Effector memory CD8-positive, alpha-beta T cell (primary cell): ENCODE measurements at places on chromosomes 3 and 15.
A peak's percentile ranks its signal among the peaks of the same experiment; 100 is the strongest.

GRCh38 chr15:38021259-38021658, 86.8 kb downstream of the TMCO5A start:
- no peak for DNase-seq
- no peaks in the 10 kb centered on the region for H3K4me1 ChIP-seq
- H3K36me3 ChIP-seq = no peaks in the 10 kb centered on the region
- peaks cover 1% of the 10 kb centered on the region for H3K27me3 ChIP-seq
- H3K27ac ChIP-seq = no peak overlapping the region

DNA sequence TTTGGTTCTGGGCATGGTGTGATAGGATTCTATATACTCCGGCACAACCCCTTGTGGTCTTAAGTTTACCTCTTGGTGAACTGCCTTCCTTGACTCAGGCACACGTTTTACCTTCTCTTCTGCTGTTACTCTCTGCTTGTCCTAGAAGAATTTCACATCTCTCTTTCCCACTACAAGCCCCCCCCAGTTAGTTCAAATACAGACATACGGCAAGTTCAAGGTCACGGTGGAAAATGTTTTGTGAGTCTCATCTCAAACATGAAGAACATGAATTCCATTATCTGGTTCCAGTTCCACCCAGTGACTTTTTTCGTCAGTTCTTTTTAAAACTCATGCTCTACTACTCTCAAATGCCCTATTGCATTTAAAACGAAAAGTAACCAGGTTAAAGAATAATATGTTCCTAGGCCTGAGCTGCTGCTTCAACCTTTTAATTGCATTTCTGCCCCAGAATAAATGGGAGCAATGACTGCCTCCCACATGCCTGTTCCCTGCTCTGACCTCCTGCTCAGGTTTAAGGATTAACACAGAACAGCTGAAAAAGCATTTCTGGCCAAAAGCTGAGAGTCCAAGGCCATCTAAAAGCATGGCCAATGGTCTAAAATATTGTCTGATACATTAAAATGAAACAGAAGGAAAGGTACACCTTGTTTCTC, 132.8 kb downstream of the OSBPL10 start:
- H3K4me3 ChIP-seq = no peak overlapping the region
- H3K27ac ChIP-seq = no peak overlapping the region
- no peak for DNase-seq
- H3K36me3 ChIP-seq = no peaks in the 10 kb centered on the region

DNA sequence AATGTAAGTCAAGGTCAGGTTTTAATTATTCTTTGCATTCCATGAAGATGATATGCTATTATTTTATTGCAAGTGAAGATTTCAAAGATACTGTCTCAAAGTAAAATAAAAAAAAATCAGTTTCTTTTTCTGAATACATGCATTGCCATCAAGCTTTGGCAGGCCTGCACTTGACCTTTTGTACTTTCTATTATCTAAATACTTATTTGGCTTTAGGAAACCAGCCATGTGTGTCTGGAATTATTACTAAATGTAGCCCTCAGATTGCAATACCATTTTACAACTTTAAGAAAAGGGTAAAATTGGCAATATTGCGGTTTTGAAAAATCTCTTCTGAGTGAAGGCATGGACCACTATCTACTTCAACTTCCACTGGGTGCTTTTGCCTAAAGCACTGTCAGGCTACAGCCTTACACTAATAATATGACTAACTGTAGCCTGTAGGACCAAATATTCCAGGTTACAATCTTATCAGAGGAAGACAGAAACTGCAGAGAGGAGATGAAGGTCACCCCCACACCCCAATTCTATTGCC, 349.4 kb upstream of the DCBLD2 start:
- H3K36me3 ChIP-seq = no peaks in the 10 kb centered on the region
- H3K4me3 ChIP-seq = no peak overlapping the region
- H3K27ac ChIP-seq = no peak overlapping the region

GRCh38 chr3:49351521-49352011, 6.6 kb downstream of the GPX1 start:
- H3K27me3 ChIP-seq = no peaks in the 10 kb centered on the region
- no peak overlapping the region for H3K27ac ChIP-seq
- DNase-seq = no peak

GRCh38 chr3:122602011-122602710, 24.7 kb downstream of the PARP15 start:
- H3K36me3 ChIP-seq = no peaks in the 10 kb centered on the region
- peak overlapping the region; percentile 19 for H3K27ac ChIP-seq
- peaks cover 15% of the 10 kb centered on the region for H3K4me1 ChIP-seq

- no peaks in the 10 kb centered on the region for H3K4me1 ChIP-seq
- no peak overlapping the region for H3K4me3 ChIP-seq
- DNase-seq = no peak
- no peaks in the 10 kb centered on the region for H3K36me3 ChIP-seq
- H3K27ac ChIP-seq = peak overlapping the region; percentile 6
These were observed 81.3 kb downstream of the SMAD6 start for GRCh38 chr15:66783314-66783713.

GRCh38 chr15:67225336-67225735, 29.1 kb downstream of the AAGAB start:
- no peak overlapping the region for H3K4me3 ChIP-seq
- no peak for DNase-seq
- H3K4me1 ChIP-seq = peaks cover 5% of the 10 kb centered on the region
- H3K27me3 ChIP-seq = no peaks in the 10 kb centered on the region

GRCh38 chr15:80060356-80061006, 1.0 kb downstream of the ZFAND6 start:
- peaks cover 32% of the 10 kb centered on the region for H3K4me1 ChIP-seq
- H3K27ac ChIP-seq = peak overlapping the region; percentile 93
- no peak for DNase-seq

DNA sequence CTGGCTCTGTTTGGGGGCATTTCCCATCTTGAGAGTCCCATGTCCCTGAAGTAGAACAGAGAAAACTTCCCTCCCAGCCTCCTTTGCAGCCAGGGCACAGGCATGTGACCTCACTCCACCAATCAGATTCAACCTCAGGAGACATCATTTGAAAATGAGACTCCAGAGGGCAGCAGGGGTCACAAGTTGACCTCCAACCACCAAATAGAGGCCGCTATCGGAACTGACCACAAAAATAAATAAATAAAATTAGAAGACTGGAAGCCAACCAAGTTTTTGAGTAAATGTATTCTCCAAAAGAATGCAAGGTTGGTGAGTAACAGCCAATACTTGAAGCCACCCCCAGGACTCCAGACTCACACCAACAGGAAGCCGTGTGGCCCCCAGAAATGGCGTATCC, 106.5 kb downstream of the CHSY1 start:
- no peaks in the 10 kb centered on the region for H3K27me3 ChIP-seq
- DNase-seq = no peak
- H3K27ac ChIP-seq = no peak overlapping the region
- H3K4me1 ChIP-seq = peaks cover 5% of the 10 kb centered on the region
- H3K36me3 ChIP-seq = no peaks in the 10 kb centered on the region

GRCh38 chr3:10337323-10338163, 16.6 kb upstream of the SEC13 start:
- peaks cover 9% of the 10 kb centered on the region for H3K4me1 ChIP-seq
- no peaks in the 10 kb centered on the region for H3K36me3 ChIP-seq
- no peak overlapping the region for H3K4me3 ChIP-seq
- peak overlapping the region; percentile 73 for H3K27ac ChIP-seq

- no peak for DNase-seq
- peaks cover 7% of the 10 kb centered on the region for H3K36me3 ChIP-seq
- no peaks in the 10 kb centered on the region for H3K4me1 ChIP-seq
- no peak overlapping the region for H3K4me3 ChIP-seq
These were observed 61.2 kb upstream of the FLNB start for GRCh38 chr3:57946970-57947381.

- no peaks in the 10 kb centered on the region for H3K36me3 ChIP-seq
- no peak for DNase-seq
- peaks cover 16% of the 10 kb centered on the region for H3K4me1 ChIP-seq
- no peak overlapping the region for H3K27ac ChIP-seq
- H3K27me3 ChIP-seq = no peaks in the 10 kb centered on the region
These were observed 51.2 kb downstream of the GASK1A start for GRCh38 chr3:43030162-43030935.

GRCh38 chr15:65083262-65083701, 6.7 kb downstream of the KBTBD13 start:
- DNase-seq = no peak
- peaks cover 70% of the 10 kb centered on the region for H3K27me3 ChIP-seq
- peaks cover 3% of the 10 kb centered on the region for H3K36me3 ChIP-seq
- H3K4me1 ChIP-seq = peaks cover 12% of the 10 kb centered on the region
- H3K4me3 ChIP-seq = no peak overlapping the region

DNA sequence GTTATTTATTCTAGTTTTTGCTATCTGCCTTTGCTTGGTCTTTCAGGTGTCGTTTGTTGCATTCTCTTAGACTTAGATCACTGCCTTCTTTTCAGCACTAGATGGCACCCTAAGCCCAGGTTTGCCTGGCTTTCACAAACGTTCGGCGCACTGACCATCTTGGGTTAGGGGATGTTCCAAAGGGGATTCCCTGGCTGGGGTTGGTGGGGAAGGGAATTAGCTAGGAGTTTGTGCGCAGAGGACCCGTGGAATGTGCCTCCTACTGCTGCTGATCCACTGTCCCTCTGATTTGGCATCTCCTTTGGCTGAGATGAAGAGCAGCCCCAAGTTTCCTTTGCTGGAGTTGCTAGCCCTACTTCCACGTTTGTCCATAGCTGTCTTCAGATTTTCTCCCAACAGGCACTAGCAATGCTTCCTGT, 33.9 kb downstream of the PFN2 start:
- DNase-seq = peak; percentile 39
- peaks cover 9% of the 10 kb centered on the region for H3K4me1 ChIP-seq
- no peak overlapping the region for H3K4me3 ChIP-seq
- no peaks in the 10 kb centered on the region for H3K27me3 ChIP-seq

DNA sequence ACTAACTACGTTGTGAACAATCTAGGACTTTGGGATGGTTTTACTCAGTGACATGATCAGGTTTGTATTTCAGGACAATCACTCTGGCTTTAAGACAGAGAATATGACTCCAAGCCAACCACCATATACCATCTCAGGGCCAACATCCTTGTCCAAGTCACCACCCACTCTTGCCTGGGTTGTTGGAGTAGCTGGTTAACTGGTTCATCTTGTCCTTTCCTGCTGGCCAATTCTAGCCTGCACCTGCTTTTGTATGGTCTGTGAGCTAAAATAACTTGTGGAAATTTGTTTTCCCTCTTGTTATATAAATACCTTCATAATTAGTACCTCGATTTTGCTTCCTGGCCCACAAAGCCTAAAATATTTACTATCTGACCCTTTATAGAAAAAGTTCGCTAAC, 306.8 kb upstream of the STT3B start:
- DNase-seq = no peak
- peaks cover 2% of the 10 kb centered on the region for H3K36me3 ChIP-seq
